A549 treated with Mapracorat at 1 μM for 4 hours (cell line): ENCODE measurements at places on chromosomes 7 and 10. TPM values are rescaled to one million over a fixed set of nuclear protein-coding genes. Genes with fewer than 3 reads are reported as not detected.

INHBA gene
- total RNA-seq = 0.20 to 0.77 TPM (median 0.43 TPM) in 5 replicates

ELN gene
- total RNA-seq = 0.05 to 0.10 TPM (median 0.06 TPM) in 3 of 5 replicates, not detected in the others

CD36 gene
- total RNA-seq = 0.27 to 0.32 TPM (median 0.28 TPM) in 3 of 5 replicates, not detected in the others

THSD7A gene
- total RNA-seq = 1.3 to 3.0 TPM (median 2.5 TPM) in 5 replicates

ZP3 gene
- total RNA-seq = 17.8 to 21.0 TPM (median 20.2 TPM) in 5 replicates

SEPTIN7 gene
- 176 to 223 TPM (median 205 TPM) in 5 replicates for total RNA-seq

RPEL1 gene
- 0.07 TPM in 1 of 5 replicates, not detected in the others for total RNA-seq

LIPM gene
- not detected in 5 replicates for total RNA-seq

MYPN gene
- 2.2 to 3.0 TPM (median 2.3 TPM) in 5 replicates for total RNA-seq

ACTL6B gene
- total RNA-seq = not detected in 5 replicates

FAM221A gene
- 0.20 to 0.71 TPM (median 0.46 TPM) in 5 replicates for total RNA-seq
